ENCODE measurements at places on chromosomes 2 and 18.

DNA sequence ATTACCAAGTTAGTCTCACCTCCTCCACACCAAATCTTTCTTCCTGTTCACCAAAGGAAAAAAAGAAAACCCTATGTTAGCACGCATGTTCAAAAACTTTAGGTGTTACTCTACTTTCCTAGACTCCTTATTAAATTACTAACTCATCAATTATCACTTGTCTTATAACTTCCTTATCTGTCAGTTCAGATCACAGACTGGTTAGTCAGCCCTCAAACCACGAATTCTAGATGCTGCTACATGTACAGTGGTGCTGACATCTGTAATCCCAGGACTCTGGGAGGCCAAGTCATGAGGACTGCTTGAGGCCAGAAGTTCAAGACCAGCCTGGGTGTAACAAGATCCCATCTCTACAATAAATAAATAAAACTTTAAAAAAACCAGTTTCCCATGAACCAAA, 3.5 kb downstream of the YWHAQ start:
- DNase-seq, result no peak

- DNase-seq, result peak; percentile 87
These were observed 617 bp downstream of the FOSL2 start for GRCh38 chr2:28393114-28393836.

- no peak for DNase-seq
These were observed 296.3 kb upstream of the KCNJ3 start for GRCh38 chr2:154402213-154402612.

- no peak for DNase-seq
These were observed 9.7 kb upstream of the ATG16L1 start for GRCh38 chr2:233241803-233242202.

- DNase-seq, result no peak
These were observed 112.2 kb downstream of the VAPA start for GRCh38 chr18:10025711-10026670.

- DNase-seq, result no peak
These were observed 30.3 kb downstream of the RAB31 start for GRCh38 chr18:9738266-9738969.

- no peak for DNase-seq
These were observed 98.0 kb downstream of the RND3 start for GRCh38 chr2:150389447-150389846.

DNA sequence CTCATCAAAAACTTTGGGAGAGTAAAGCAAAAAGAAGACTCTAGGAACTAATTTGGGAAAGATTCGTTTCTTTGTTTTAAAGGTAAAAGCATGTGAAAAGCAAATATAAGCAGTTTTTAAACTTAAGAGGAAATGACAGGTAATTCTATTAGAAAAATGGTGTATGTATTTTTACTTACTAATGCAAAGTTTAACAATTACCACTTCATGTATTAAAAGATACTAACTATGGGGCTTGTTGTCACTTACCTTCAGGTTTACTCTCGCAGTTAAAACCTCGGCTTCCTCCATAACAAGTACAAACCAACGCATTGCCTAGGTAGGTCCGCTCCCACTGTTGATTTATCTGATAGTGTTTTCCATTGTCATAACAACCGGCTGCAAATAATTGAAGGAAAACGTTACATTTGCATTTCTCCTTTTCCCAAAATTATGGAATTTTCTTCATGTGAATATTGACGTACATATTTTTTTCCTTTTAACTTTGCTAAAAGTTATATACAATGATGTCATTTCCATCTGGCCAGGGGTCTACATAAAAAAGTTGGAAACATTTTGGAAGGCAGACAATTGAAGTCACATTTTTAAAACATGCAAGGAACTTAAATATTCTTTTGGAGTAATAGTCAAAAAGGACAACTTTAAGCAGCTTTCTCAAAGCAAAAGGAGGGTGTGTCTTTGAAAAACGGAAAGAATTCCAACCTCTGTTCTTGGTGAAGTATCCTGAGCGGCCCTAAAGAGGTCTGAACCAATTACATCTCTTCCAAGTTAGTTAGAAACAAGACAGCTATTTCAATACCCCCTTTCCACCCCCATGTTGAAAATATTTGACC, 1.2 kb downstream of the FN1 start:
- no peak for DNase-seq

DNA sequence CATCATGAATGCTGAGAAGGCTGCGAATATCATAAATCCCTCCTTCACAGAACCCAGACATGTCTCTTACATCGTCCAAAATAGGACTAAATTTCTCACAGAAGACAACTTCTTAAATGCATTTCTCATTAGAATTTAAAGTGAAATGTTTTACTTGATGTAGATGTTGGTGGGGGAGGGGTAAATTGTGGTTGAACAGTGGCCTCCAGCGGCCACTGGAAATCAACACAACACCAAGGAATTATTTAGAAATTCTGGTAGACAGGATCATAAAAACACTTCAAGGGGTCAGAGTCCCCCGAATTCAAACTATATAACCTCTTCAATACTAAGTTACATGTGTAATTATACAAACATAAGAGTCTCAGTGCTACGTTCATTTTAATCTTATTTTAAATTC, 135.9 kb downstream of the ABCA12 start:
- DNase-seq, result no peak

Data from cardiac septum (tissue), 1 donor.